ENCODE measurements at places on chromosomes 13 and 19.

DNA sequence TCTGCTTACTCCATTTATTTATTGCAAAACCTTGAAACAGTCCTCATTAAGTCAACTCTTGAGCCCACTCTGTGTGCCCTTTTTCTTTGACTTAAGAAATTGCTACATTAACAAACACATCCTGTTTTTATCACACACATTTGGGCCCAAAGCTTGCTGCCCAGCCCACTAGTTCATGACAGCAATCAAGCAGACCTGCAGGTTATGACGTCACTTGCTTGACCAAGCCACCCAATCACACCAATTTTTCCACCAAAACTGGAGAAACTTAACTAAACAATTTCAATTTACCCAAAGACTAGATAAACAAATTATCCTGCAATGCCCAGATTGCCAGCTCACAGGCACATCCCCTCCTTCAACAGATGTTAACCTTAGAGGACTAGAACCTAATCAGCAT, 120.7 kb downstream of the ZNF429 start:
- no peak for DNase-seq

DNA sequence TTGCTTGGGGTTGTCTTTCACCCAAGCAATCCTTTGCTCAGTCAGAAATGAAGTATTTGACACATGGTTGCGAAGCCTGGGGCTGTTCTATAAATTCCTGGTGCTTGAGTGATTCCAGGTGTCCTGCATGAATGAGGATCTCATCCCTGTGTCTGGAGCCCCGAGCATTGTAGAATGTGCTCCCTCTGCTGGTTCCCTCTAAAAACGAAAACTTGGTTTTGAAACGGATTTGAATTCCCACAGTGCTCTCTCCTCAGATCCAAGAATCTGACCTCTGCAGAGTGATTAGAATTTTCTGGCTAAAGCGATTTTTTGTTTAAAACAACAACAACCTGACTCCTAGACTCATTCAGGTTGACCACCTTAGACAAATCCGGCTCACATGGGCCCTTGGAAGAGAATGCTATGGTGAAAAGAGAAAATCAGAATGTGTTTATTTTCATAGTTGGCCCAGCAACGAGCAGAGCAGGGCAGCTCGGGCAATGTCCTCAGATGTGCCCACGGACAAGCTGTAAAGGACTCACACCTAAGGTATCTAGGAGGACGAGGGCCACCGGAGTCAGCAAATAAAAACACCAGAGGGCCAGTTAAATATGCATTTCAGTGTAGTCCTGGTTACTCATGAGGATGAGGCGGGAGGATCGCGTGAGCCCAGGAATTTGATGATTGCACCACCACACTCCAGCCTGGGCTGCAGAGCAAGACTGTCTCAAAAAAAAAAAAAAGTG, 8.7 kb upstream of the ATP12A start:
- peak; percentile 31 for DNase-seq

DNA sequence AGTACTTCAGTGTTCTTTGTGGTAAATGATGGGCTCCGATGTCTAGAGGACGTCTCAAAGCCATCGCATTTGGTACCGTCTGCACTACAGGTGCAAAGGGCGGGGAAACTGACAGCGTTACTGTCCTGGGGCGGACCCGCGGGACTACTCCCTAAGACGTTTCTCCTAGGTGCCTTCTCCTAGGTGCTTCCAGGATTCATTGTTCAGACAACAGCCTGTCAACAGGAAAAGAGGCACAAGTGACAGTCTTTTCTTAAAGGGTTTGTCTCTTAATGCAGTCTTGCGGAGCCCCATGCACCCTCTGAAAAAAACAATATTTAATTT, 1.4 kb downstream of the SERTM1 start:
- no peak for DNase-seq

DNA sequence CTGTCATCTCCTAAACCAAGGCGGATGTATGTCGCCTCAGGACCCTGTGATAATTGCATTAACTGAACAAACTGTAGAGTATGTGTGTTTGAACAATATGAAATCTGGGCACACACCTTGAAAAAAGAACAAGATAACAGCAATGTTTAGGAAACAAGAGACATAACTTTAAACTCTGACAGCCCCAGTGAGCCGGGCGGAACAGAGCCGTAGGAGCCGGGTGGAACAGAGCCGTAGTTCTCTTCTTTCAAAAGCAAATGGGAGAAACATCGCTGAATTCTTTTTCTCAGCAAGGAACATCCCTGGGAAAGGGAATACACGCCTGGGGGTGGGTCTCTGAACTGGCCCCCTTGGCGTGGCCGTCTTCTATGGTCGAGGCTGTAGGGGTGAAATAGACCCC, 31.8 kb upstream of the ZNF675 start:
- DNase-seq = no peak

DNA sequence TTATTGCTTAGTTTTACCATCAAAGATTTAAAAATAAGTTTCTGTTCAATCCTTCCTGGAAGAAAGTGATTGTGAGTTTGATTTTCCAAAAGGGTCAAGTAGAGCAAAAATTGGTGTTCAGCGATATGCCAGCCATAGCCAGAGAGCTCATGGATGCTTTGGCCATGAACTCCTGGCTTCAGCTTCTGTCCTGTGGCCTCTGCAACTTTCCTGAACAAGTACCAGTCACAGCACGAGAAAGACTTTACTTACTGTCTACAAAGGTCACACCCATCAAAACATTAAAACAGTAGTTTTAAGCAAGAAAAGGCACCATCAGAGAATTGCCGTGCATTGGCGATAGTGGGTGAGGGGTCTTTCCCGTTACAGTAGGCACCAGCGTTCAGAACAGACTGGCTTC, 753.0 kb upstream of the SGCG start:
- no peak for DNase-seq

DNA sequence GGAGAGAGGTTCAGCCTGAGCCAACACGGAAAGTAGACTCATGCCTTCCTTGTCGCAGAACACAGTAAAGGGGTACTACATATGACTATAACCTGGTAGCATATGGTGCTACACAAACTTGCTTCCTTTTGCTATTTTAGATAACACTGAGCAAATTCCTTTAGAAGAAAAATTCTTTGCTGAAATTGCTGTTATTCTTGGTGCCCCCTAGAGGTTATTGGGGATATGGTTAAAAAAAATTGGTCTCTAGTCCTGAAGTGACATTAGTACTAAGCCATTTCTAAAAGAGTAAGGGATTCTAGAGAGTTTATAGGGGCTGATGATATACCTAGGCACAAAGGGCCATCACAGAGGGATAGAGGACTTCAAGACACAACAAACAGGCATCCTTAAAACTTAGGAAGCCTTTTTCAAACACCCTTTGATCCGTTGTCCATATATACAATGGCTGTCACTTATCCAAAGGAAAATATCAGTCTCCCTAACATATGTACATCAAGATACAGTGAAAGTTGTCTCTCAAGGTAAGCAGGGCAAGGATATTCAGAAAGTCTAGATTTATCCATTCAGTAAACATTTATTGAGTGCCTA, 13.9 kb upstream of the HS6ST3 start:
- DNase-seq = no peak

GRCh38 chr13:35016362-35017112, 74.5 kb downstream of the NBEA start:
- no peak for DNase-seq

DNA sequence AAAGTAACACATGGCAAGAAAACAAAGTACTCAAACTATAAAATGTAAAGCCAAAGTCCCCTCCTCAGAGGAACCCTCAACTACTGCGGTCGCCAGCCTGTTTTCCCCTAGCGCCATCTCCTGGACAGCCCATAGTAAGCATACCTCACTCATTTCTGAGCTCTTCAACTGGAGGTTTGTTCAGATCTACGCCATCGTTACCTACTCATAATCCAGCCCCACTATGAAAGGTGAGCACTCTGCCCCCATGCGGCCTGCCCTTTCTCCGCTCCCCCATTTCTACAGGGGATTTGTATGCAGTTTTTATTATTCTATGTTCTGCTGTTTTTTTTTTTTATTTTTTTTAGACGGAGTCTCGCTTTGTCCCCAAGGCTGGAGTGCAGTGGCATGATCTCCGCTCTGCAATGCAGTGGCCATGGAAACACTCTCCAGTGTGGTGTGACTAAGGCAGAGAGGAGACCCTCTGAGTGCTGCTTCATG, 26.2 kb downstream of the OPA3 start:
- peak; percentile 70 for DNase-seq

GRCh38 chr13:42283574-42283973, 11.6 kb downstream of the AKAP11 start:
- no peak for DNase-seq

GRCh38 chr19:5804516-5805461, at the start of gene NRTN:
Gene NRTN, plus strand, starts transcription at chr19:5805067. Its CDS starts 19,099 bp downstream, at chr19:5824166.
- peak; percentile 51 for DNase-seq

DNA sequence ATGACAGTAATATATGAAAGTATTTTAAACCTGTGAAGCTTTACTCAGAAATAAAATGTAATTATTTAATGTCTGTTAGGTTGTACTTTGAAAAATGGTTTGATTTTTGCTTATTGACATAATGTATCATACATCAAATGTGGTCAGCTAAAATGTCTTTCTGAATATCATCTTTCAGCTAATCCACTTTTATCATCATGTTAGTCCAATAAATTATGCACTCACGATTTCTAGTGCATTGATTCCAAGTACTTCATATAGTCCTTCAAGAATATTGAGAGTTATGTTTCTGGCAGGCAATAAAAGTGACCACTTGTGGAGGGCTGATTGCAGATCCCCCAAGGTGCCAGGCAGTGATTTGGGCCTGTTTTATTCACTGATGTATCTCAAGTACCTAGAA, 1204.1 kb downstream of the OLFM4 start:
- no peak for DNase-seq

DNA sequence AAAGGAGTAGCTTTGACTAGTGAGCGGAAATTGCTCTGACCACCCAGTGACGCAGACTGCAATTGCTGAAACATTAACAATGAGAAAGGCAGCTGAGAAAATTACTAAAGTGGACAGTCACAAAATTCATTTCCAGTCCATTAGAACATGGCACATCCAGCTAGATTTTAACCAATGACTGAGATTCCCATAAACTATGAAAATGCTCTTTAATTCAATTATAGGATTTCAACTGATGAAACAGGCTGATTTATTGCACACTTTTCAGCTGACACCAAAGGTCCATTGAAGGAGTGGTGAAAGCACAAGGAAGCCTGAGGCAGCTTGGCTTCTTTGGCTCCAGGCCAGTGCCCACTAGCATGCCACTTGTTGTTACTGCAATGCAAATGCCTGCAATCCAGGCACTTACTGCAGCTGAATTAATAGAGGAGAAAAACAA, 933.4 kb downstream of the SLITRK6 start:
- no peak for DNase-seq

DNA sequence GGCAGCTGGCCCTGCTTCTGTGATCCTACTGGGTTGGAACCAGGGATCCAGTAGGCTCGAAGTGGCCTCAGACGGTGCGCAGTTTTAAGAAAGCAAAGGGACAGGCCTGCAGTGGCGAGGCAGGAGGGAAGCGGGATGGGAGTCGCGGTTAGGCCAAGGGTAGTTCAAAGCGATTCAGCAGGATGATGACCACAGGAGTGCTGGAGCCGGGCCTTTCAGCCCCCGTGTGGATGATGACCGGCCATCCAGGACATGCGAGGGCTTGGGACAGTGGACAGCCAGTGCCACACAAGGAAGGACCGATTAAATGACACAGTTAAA, 854 bp downstream of the RNASEH2B start:
- no peak for DNase-seq

- DNase-seq = no peak
These were observed 555.2 kb downstream of the SLITRK1 start for GRCh38 chr13:83327091-83327490.

DNA sequence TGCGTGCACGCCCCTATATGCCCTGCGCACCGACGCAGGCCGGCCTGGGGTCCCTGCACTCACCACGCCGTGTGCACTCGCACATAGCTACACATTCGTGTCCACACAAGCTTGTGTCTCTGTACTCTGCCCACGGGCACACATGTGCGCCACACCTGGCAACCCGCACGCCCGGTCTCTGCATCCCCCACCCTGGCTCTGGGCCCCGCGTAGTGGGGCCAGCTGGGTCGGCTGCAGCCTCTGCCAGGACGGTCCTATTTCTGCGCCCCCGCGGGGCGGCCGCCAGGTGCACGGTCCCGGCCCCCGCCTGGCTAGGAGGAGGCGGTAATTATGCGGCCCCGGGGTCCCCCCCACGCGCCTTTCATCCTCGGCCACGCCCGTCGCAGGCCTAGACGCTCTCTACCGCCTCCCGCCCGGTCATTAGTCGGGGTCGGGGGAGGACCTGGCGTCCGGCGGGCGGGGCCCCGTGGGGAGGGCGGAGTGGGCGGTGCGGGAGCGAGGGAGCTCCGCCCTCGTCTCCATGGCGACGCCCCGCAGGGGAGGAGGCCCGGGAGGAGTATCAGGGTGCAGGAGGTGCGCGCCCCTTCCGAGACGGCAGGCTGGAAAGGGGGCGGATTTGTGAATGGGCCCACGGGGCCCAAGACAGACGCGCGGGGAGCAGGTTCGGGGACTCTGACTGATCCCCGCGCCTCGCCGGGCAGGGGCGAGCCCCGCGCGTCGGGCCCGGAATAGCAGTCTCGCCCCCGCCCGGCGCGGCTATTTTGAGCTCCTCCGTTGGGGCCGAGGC, 2.8 kb upstream of the CIRBP start:
- DNase-seq = peak; percentile 85

- peak; percentile 29 for DNase-seq
These were observed 1.0 kb downstream of the SMIM24 start for GRCh38 chr19:3479177-3479833.

- DNase-seq = peak; percentile 48
These were observed 943 bp downstream of the SLAIN1 start for GRCh38 chr13:77698201-77699058.

GRCh38 chr13:112807653-112808376, 118.0 kb downstream of the ATP11A start:
- no peak for DNase-seq

GRCh38 chr13:22189176-22190048, 518.5 kb downstream of the FGF9 start:
- DNase-seq = no peak

DNA sequence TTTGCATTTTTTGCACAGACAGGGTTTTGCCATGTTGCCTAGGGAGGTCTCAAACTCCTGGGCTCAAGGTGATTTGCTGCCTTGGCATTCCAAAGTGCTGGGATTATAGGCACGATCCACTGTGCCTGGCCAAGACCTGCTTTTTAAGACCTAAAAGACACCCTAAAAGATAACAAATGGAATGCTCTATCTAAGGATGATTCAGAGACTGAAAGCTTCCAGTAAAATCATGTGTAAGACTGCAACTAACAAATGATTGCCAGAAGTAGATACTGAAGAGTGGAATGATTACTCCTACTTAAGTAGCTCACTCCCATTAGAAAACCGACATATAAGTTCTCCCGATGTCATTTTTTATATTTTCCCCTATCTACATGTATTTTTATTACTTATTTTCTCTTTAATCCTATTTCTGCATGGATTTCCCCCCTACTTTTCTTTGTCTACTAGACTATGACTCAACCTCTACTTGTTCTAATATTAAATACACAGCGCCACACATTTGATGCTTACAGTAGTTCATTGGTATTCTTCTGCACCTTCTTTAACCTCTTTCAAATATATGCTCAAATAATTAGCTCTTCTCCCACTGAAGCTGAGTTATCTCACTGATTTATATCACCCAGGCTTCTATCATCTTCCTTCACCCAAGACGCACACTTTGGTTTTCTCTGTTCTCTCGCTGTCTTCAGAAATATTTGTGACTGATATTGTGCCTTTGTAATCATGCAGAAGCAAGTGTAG, 32.2 kb upstream of the KLF12 start:
- DNase-seq = no peak

All from CD4-positive, alpha-beta T cell treated with Interleukin-6 at 100 ng/mL for 8 hours (primary cell).